Calu3 (cell line): ENCODE measurements at places on chromosomes 5 and 9. TPM values are rescaled to one million over a fixed set of nuclear protein-coding genes. Genes with fewer than 3 reads are reported as not detected.
A peak's percentile ranks its signal among the peaks of the same experiment; 100 is the strongest.

GRCh38 chr9:88370346-88370745 is 17.9 kb upstream of the SPIN1 start:
- no peak for DNase-seq

GRCh38 chr5:60585618-60586017 is 114.3 kb downstream of the DEPDC1B start:
- DNase-seq: no peak

GRCh38 chr9:131892162-131892707 is 152.4 kb upstream of the RAPGEF1 start:
- no peak for DNase-seq

GRCh38 chr5:102119252-102119651 is 176.8 kb downstream of the SLCO4C1 start:
- DNase-seq: no peak

DNA sequence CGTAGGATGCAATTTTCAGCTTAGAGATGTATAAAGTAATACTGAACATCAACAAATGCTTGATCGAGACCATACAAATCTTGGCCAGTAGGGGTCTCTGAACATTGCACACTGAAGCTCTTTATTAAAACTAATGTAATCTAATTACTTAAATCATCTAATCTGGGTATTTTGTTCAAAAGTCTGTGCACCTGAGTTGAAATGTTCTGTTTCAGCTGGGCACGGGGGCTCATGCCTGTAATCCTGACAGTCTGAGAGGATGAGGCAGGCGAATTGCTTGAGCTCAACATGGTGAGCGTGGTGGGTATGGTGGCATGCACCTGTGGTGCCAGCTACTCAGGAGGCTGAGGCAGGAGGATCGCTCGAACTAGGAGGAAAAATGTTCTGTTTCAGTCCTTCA is 41.0 kb downstream of the ESM1 start:
- peak; percentile 21 for DNase-seq

GRCh38 chr9:77156646-77157371 is 20.5 kb upstream of the VPS13A start:
- no peak for DNase-seq

GRCh38 chr9:106878934-106879333 is 16.0 kb downstream of the ZNF462 start:
- DNase-seq: no peak

The GTF3C5 gene
- total RNA-seq: 43.7 and 48.4 TPM in 2 replicates

DNA sequence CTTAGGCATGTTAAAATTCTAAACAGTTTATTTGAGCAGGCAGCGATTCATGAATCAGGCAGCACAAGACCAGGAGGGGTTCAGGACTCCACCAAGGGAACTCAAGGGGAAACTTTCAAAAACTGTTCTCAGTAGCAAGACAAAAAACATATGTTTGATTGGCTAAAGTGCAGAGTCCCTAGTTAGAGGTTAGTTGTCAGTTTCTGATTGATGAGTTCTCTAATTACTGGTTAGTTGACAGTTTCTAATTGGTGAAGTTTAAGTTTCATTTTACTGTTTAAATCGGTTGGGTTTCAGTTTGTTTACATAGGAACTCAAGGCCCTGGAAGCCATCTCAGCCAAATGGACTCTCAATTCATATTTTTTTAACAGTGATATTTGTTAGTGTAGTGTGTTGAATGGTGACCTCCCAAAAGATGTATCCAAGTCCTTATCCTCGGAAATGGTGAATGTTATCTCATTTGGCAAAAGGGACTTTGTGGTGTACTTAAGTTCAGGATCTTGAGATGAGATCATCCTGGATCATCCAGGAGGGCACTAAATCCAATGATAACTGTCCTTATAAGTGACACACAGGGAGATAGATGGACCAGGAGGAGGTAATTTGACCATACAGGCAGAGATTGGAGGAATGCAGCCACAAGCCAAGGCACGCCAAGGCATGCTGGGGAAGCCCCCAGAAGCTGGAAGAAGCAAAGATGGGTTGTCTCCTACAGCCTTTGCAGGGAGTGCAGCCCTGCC is 219.2 kb upstream of the RAI14 start:
- DNase-seq: no peak

The SLC36A2 gene
- not detected in 2 replicates for total RNA-seq

The LIX1 gene
- total RNA-seq: not detected in 2 replicates

The ARID3C gene
- not detected in 2 replicates for total RNA-seq

- no peak for DNase-seq
Observed at GRCh38 chr5:50763351-50763750, 96.9 kb downstream of the PARP8 start.
